ENCODE measurements at places on chromosomes 11 and 22. TPM values are rescaled to one million over a fixed set of nuclear protein-coding genes. Genes with fewer than 3 reads are reported as not detected.

Gene APOA4
- not detected for total RNA-seq

Gene MRPL40
- 33.5 TPM for total RNA-seq

Gene PGA5
- total RNA-seq, result not detected

Gene CLNS1A
- 149 TPM for total RNA-seq

Gene DEUP1
- not detected for total RNA-seq

Gene CHADL
- total RNA-seq, result 0.17 TPM

Gene ZNF215
- total RNA-seq, result 2.5 TPM

Gene POLDIP3
- 20.2 TPM for total RNA-seq

Gene SLC6A5
- not detected for total RNA-seq

Gene AGBL2
- total RNA-seq, result 1.4 TPM

Gene TSKU
- 46.2 TPM for total RNA-seq

Gene KCNJ1
- not detected for total RNA-seq

Gene SC5D
- total RNA-seq, result 49.6 TPM

Gene DLAT
- total RNA-seq, result 15.1 TPM

Gene UBQLNL
- total RNA-seq, result not detected

Gene PRG2
- total RNA-seq, result not detected

Gene PRPF19
- 78.3 TPM for total RNA-seq
